8988T (cell line): ENCODE measurements at places on chromosomes 6 and 20.

GRCh38 chr6:151005896-151006632, 140.6 kb downstream of the MTHFD1L start:
- no peak for DNase-seq

DNA sequence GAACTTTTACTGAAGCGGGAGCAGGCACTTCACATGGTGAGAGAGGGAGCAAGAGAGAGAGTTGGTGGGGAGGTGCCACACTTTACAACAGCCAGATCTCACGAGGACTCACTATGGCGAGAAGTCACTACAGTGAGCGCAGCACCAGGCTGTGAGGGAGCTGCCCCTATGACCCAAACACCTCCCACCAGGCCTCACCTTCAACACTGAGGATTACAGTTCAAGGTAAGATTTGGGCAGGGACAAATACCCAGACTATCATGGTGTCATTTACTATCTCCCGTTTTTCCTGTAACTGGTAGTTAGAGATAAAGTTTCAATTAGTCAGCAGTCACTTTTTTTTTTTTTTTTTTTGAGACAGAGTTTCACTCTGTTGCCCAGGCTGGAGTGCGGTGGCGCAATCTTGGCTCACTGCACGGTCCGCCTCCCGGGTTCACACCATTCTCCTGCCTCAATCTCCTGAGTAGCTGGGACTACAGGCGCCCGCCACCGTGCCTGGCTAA, 7.8 kb downstream of the RBCK1 start:
- DNase-seq: no peak

DNA sequence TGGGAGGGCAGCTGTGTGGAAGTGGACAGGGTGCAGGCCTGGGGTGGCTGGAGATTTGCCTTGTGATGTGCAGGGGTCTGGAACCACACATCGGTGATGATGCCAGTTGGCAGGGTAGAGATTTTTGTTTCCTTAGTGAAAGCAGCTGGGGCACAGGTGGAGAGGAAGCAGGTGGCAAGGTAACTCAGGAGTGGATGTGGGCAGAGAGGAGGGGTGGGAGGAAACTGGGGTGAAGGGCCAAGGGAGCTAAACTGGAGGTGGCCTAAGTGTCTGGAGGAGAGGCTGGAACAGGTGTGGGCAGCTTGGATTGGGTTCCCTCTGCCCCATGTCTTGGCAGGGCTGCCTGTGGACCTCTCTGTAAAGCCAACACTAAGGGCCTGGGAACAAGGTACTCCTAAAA, 4.7 kb upstream of the SCUBE3 start:
- DNase-seq: no peak

DNA sequence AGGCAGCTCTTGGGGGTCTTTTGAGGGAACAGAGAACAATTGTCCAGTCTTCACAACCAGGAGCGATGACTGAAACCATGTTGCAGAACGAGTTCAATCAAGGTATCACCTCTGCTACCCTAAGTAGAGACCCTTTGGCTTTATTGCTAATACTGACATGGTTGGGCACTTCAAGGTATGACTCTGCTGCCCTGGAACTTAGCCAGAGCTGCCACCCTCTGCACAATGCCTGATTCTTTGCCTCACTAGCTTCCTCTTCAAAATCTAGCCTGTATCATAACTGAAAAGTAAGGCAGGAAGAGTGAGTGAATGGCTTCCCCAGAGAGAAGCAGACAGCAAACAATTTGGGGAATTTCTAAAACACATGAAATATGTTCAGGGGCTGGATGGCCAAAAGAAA, 592.7 kb upstream of the NRSN1 start:
- DNase-seq: no peak

DNA sequence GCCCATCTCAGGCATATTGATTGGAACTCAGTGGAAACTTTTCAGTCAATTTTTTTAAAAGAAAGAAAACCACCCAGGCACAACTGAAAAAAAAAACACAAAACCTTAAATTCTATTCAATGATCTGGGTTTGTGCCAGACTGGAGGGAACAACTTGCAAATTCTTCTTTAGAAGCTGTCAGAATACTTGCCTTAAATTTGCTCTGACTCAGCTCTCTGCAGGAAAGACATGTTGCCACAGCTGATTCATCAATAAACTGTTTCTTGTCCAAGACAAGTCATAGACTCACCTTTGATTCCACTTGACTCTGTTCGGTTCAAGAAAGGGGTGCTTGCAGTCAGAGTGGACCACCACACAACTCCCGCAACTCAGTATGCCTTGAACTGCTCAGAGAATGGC, 117.8 kb upstream of the F13A1 start:
- no peak for DNase-seq

GRCh38 chr20:62183426-62184142, 756 bp downstream of the MTG2 start:
- no peak for DNase-seq

DNA sequence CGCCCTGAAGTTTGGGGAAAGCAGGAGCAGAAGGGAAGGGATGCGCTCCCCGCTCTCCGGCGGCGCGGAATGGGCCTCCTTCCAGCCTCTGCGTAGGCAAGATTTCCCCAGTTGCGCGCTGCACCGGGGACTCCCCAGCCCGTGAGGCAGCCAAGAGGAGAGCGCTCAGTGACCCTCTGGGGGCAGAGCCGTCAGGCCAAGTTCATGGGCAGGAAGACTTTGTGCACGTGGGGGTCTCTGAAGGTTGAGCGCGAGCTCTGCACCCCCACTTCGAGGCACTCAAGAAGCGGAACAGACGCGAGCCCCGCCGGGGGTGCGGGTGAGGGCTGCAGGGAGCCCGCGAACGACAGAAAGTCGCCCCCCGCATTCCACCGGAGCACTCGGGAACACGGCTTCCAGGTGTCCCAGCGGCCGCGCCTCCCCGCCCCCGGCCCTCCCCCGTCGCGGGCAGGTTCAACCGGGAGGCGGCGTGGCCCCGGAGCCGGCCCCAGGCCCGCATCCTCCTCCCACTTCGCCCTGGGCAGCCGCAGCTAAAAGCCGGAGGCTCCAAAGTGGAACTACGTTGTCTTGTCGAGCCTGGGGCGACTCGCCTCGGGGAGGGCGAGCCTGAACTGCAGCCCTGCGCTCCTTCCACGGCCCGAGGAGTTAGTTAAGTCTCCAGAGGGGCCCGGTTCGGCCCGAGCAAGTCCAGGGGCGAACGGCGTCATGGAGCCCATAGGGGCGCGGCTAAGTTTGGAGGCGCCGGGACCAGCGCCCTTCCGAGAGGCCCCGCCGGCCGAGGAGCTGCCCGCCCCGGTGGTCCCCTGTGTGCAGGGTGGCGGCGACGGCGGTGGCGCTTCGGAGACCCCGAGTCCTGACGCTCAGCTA, at the start of gene PPP1R3G:
Gene PPP1R3G (plus strand): TSS at position 561 of the 867 bp plus-strand sequence. CDS start 145 bp downstream, at position 706.
- peak; percentile 70 for DNase-seq

DNA sequence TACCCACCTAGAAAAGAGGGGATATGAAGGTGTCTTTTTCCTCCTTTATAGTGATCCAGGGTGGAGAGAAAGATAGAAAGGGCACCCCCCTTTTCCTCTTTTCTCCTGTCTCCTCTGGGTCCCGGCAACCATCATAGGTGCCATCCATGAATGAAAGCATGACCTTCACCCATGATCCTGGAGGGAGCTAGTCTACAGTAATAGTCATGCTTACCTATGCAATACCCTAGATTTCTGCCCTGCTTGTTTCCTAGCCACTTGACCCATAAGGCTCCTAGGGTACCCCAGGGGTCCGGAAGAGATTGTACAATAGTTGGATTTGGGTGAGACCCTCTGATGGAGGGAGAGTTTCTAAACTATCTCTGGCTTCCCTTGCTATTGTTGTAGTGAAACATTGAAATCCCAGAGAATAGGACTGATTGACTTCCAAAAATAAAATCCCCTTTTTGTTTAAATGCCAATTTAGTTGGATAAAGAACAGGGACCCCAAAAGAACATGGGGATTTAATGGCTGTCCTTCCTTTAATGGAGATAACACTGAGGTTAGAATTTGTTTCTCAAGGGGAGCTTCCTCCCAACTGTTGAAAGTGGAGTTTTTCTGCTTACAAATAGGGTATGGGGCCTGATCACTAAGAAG, 366.8 kb upstream of the KHDRBS2 start:
- DNase-seq: no peak

GRCh38 chr6:127202676-127203075, 64.0 kb upstream of the RNF146 start:
- DNase-seq: no peak

GRCh38 chr6:151181706-151182363, 57.9 kb upstream of the AKAP12 start:
- no peak for DNase-seq

GRCh38 chr6:87203448-87204023, 48.2 kb downstream of the ZNF292 start:
- no peak for DNase-seq
